Cerebellum (tissue), 4 donors: ENCODE measurements at places on chromosomes 1 and 21.
A peak's percentile ranks its signal among the peaks of the same experiment; 100 is the strongest.

- DNase-seq: no peak
Measured at GRCh38 chr1:110024613-110025012, 9.8 kb upstream of the STRIP1 start.

- no peak for DNase-seq
Measured at GRCh38 chr1:99358770-99359169, 94.5 kb downstream of the PLPPR4 start.

DNA sequence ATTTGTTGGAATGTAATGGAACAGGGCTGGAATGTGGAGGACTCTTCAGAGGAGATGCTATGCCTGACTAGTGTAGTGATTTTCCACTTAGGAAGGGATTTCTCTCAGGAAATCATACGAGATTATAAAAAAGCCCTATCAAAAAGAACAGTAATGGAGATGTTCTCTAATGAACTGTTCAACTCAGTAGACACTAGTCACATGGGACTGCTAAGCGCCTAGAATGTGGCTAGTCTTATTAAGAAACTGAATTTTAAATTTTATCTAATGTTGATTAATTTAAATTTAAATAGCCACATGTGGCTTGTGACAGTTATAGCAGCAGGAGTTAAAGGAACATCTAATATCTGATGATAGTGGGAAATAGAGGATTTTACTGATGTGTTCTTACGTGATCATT, 94.0 kb downstream of the SLC35F3 start:
- DNase-seq: no peak

GRCh38 chr1:54163051-54163450, 10.3 kb upstream of the CDCP2 start:
- no peak for DNase-seq

- DNase-seq: no peak
Measured at GRCh38 chr1:172324761-172325160, 95.7 kb upstream of the C1orf105 start.

- DNase-seq: no peak
Measured at GRCh38 chr1:182589520-182589919, 464 bp upstream of the RNASEL start.

DNA sequence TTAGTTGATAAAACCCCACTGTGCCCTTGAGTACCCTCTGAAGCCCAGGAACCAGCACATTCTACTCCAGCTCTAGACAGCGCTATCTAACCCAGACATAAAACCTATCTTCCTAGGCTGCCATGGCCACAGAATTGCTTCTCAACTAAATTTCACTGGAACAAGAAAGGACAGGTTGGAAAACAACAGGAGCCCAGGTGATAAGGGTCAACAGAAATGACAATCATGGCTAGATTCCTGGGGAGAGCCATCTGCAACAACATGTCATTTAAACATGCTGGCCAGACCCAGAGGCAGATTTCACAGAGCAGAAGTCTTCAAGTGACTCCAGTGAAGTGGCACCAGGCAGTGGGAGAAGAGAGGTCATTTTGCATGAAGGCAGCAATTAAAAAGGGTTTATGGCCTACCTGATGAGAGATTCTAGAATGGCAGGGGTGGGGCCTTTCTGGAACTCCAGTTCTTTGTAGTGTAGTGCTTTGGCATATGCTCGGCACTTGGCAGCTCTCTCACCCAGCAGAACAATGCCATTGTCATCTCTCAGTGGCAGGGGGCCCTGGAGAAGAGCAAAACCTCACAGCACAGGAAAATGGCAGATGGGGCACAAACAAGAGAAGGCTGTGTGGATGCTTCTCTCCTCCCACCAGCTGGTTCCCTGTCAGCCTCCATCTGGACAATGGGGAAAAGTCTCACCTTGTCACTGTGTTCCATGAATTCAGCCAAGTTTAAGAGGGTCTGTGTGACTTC, 9.9 kb downstream of the ANGPTL7 start:
- DNase-seq: peak; percentile 89

GRCh38 chr1:155086128-155086741, 7.6 kb downstream of the EFNA3 start:
- DNase-seq: peak; percentile 61

DNA sequence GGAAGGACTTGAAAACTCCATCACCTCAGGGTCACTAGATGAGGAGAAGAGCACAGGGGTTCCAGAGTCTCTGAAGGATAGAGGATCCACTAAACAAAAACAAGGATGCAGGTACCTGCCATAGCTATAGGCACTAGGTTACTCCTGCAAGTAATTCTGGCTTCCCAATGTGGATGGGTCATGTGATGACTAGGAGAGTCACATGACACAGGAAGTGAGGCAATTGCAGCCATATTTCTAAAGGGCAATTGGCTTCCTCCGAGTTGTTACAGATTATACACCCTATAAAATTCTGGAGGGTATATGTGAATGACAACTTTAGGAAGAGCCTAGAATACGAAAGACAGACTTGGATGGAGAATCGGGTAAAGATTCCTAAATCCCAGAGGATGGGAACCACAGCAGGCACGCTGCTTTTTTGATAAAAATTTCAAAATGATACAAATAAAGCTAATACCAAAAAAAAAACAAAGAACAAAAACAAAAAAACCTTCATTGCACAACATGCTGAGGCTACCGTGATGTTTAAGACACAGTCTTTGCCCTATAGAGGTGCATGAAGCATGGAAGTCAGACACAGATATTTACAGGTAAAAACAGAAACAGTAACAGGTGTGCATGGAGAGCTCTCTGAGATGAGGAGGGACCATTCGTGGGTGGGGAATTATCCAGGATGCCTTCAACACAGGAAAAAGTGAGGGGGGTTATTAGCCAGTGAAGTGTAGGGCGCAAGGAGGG, 10.5 kb downstream of the MTX1 start:
- DNase-seq: peak; percentile 89

- no peak for DNase-seq
Measured at GRCh38 chr21:46626975-46627501, 8.4 kb upstream of the PRMT2 start.

DNA sequence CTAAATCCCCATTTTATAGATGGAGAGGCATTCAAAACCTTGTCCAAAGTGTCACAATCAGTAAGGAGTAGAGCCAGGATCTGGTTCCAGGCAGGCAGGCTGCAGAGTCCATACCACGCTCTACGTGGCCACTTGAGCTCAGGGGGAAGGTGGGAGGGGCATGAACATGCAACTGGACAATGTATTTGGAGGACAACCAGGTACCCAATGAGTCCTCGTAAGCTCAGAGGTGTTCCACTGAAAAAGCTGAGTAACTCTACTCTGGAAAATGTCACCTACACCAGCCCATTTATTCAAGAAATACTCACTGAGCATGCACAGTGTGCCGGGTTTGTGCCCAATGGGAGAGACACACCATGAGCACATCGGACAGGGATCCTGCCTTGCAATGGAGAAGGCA, 11.2 kb upstream of the GUCA2B start:
- no peak for DNase-seq

DNA sequence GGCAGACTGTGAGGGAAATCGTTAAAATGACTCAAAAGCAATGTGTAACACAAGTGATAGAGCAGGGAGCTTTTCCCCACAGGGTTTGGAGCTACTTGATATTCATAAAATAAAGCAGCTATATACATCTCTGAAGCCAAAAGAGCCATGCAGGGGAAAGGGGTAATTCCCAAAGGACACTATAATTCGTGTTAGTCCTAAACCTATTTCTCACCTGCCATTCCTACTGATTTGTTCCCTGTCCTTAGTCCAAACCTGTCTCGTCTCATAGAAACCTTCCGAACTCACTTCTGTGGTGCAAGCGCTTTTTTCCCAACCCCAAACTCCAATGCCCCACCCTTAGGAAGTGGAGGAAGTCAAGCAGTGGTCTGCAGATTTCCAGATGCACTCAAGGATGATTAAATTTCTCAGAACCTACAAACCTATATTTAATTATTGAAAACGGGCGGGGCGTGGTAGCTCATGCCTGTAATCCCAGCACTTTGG, 946 bp upstream of the HNRNPR start:
- peak; percentile 30 for DNase-seq

DNA sequence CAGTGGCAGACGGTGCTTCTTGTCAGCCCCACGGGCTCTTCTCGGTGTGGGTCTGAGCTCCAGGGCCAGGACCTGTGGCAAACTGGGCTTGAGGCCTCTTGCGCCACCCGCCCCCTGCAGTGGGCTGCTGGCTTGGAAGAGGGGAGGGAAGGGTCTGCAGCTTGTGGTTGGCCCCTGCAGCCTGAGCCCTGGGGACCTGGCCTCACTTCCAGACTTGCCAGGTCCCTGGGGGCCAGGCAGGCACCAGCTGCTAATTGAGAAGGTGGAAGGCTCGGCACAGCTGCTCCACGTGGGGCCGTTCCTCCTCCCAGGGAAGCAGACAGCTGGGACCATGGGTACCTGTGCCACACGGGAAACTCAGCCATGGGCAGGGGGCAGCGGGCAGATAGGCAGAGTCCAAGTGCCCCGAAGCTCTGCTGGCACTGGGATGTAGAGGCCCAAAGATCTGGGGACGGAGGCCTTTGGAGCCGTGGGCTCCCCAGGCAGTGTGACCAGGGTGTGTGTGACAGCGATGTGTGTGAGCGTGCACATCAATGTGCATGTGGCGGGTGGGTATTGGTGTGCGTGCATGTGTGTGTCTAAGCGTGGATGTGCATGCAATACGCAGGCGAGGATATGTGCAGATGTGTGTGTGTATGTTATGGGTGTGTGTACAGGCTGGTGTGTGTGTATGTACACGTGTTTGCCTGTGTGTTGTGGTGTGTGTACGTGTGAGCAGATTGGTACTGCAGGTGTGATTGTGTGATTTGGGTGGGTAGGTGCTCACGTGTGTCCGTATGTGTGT, 39.3 kb downstream of the TP73 start:
- no peak for DNase-seq

- DNase-seq: no peak
Measured at GRCh38 chr1:86155807-86156565, 586 bp downstream of the COL24A1 start.

GRCh38 chr1:171196351-171196750, 11.3 kb downstream of the FMO2 start:
- DNase-seq: no peak

DNA sequence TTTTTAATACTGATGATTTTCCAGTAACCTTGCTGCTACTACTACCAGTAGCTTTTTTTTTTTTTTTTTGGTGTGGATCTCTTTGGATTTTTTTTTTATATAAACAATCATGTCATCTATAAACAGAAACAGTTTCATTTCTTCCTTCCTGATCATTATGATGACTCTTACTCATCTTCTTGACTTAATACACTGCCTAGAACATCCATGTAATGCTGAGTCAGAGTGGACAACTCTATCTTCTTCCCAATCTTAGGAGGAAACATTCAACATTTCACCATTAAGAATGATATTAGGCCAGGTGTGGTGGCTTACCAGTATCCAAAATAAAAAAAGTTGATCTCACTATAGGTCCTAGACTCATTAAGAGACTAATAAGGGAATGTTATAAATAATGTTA, 69.1 kb downstream of the RUSC1 start:
- no peak for DNase-seq

- DNase-seq: no peak
Measured at GRCh38 chr1:151814426-151814825, 9.2 kb upstream of the LINGO4 start.

- DNase-seq: no peak
Measured at GRCh38 chr1:89761338-89761737, 59.5 kb upstream of the LRRC8D start.

GRCh38 chr1:179816196-179816960, 61.2 kb downstream of the TOR1AIP2 start:
- peak; percentile 12 for DNase-seq

DNA sequence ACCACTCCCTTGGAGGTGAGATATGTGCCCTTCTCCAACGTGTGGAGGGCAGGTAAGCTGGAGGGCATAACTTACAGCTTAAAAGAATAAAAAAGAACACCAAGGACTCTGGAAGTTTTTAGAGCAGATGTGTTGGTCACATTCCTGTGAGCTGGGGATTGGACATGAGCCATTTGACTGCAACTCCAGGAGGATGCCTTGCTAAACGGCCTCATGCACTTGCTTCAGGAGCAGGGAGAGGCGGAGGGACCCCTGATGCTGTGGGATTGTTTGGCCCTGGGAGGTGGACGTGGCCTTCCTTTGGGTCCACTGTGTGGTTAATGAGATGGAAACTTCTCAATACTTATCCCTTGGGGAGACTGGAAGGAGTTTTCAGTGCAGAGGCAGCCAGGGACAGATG, 185.6 kb downstream of the RHOU start:
- DNase-seq: no peak

- no peak for DNase-seq
Measured at GRCh38 chr1:190243056-190243455, 234.6 kb downstream of the BRINP3 start.

- DNase-seq: no peak
Measured at GRCh38 chr1:74964508-74965102, 169.6 kb upstream of the LHX8 start.

DNA sequence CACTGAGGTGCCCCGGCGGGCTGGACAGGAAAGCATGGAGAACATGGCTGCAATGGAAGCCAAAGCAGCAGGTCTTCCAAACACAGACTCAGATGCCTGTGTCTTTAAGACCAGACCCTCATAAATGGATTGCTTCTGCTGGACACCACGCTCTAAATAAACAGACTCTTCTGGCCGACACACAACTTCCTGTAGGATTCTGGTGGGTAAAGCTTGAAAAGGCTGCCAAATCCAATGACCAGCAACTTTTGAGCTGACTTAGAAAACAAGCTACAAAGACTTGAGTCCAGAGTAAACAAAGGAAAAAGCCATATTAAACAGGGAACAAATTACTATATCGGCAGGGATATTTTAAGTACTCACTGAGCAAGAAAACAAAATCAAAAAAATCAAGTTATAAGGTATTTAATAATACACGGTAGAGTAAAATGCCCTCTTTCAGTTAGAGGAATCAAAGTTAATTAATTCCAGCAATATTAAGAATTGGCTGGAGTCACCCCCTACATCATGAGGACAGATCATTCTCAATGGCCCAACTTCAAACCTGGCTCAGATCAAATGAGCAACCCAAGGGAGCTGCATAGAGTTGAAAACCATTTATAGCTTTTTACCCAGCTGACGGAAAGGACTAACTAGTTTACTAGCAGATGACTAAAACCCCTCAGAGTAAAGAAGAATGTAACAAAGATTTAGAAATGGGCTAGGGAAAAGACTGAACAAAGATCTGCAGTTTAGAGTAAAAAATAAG, 102.4 kb downstream of the TGFBR3 start:
- no peak for DNase-seq

GRCh38 chr21:40095477-40095876, 228.2 kb downstream of the PCP4 start:
- no peak for DNase-seq
